Stimulated activated CD8-positive, alpha-beta memory T cell treated with anti-CD3 and anti-CD28 coated beads, Interleukin-15, amount 100 ng/mL, for 4 hours (primary cell): ENCODE measurements at places on chromosomes 3 and 15.

DNA sequence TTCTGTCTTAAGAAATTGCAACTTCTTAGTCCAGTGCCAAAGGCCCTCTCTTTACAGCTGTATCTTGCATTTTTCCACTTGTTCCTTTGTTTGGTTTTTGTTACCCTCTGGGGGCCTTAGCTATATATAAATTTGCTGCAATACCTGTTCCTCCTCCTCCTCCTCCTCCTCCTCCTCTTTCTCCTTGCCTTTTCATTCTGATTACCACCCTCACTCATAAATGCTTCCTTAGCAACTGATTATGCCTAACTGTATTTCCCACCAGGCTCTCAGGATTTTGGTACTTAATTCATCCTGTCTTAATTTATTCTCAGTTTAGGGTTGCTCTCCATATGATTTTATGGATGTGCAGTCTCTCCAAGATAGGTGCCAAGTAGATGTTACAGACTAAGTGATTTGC is 65.7 kb downstream of the SLMAP start:
- DNase-seq = no peak

GRCh38 chr15:77568973-77569728 is 63.6 kb downstream of the LINGO1 start:
- DNase-seq = no peak

DNA sequence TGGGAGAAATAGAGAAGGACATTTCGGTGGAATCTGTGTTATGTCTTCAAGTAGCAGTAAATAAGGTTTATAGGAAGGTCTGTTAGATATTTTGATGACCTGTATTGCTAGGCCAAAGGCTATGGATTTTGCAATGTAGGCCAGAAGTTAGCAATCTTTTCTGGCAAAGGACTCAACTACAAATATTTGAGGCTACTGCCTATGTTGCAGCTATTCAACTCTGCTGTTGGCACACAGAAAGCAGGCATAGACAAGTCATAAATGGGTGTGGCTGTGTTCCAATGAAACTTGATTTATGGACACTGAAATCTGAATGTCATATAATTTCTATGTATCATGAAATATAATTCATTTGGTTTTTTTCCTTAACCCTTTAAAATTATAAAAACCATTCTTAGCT is 438.7 kb upstream of the C2CD4B start:
- DNase-seq = no peak

GRCh38 chr3:71372911-71373637 is 210.5 kb downstream of the FOXP1 start:
- DNase-seq = no peak

- no peak for DNase-seq
Observed at GRCh38 chr15:92075764-92076163, 222.3 kb downstream of the SLCO3A1 start.
